ENCODE measurements at places on chromosomes 4 and X.

DNA sequence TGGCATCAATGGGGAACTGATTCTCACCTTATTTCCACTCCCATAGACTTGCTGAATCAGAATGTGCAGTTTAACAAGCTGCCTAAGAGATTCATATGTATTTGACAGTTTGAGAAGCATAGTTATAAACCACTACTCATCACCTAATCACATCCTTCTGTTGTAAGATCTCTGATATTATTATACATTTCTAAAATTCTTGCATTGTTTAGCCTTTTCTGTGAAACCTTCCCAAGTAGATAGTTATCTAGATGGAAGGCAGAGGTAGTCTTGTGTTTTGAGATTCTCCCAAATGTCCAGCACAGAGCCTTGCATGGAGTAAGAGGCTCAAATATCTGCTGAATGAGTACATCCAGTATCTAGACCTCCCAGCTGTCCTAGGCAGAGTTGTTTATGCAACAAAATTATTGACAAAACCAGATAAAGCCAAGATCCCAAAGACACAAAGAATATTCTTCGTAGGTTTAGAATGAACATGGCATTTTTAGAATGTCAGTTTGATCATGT is 227.3 kb downstream of the KDR start:
- DNase-seq, result no peak

DNA sequence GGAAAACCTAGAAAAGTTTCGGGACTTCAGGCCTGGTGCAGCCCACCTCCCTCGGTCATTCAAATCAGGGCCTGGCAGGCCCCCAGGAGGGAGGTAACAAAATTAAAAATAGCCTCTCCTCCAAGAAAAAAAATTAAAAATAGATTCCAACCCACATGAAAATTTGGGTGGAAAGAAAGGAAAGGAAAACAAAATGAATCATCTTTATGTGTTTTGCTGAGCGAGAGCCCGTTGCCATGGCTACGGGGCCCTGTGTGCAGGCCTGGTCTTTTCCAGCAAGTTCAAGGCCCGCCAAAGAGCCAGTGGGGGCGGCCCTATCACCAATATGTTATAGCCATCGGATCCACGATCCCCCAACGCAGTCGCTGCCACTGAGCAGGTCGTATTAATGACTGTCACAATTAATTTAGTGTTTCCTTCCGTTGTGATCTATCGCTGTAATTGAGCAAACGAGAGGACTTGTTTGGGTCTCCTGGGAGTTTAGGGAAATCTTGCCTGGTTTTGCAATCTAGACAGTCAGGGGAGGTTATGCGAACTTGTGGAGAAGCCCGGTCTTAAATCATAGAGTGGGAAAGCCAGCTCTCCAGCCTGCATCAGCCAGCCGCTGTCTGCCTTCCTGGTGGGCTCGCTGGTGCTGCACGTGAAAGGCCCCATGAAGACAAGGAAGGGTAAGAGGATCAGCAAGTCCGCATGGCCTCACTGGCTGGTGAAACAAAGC is 452.4 kb downstream of the BCOR start:
- peak; percentile 83 for DNase-seq

DNA sequence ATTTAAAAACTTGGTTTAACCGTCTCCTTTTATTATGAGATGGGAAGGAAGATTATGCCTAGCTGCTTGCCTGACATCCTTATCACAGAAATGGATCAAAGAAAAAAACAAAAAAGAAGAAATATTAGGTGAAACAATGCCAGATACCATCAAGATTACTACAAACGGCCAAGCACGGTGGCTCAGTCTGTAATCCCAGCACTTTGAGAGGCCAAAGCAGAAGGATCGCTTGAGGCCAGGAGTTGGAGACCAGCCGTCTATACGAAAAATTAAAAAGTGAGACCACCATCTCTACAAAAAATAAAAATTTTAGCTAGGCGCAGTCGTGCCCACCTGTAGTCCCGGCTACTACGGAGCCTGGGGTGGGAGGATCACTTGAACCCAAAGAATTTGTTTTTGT is 2.3 kb downstream of the FRYL start:
- DNase-seq, result no peak

GRCh38 chr4:182776376-182777105 is 140.6 kb downstream of the DCTD start:
- no peak for DNase-seq

- DNase-seq, result no peak
These were observed 252.9 kb upstream of the TTC29 start for GRCh38 chr4:147198411-147199051.
